ENCODE measurements at places on chromosomes 12 and 14.

DNA sequence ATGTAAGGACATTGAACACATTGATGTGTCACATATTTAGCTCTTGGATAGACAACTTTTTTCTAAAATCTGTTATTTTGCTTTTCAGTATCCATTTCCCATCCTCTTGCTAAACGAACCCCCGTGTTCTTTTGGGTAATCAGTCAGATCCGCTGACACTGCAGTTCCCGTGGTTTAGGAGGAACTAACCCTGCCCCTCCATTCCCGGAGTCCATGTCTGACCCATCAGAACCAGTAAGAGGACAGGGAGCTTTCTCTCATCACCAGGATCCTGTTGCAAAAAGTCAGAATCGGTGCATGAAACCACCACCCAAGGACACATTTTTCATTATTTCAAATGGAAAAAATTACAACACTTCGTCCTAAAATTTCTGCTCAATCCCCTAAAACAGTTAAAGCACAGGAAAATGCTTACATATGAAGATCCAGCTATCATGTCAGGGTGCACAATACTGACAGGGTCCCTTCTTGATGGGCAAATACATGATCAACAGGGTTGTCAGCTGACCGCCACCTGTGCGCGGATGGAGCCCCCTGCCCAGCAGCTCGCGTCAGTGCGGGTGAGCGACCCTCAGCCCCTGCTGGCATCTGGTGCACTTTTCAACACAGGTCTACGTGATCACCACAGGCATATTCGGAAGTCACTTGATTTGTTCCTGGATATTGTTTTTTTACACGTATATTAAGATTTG is 276.8 kb downstream of the ADGRD1 start:
- no peak for DNase-seq

DNA sequence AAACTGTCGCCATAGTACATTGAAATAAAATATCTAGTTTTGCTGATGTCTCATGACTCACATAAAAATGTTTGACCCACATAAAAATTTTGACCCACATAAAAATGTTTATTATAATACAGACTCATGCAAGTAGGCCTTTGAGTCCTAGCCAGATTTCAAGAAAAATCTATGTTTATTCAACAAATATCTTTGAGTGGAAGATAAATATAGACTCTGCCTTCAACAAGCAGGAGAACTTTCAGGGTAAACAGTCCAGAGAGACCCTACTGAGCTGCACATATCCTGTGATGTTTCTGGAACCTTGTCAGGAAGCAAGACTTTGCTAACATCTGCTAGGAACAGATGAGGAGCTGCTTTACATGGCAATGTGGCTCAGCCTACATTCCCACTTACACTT is 283.1 kb downstream of the MDGA2 start:
- DNase-seq, result no peak

DNA sequence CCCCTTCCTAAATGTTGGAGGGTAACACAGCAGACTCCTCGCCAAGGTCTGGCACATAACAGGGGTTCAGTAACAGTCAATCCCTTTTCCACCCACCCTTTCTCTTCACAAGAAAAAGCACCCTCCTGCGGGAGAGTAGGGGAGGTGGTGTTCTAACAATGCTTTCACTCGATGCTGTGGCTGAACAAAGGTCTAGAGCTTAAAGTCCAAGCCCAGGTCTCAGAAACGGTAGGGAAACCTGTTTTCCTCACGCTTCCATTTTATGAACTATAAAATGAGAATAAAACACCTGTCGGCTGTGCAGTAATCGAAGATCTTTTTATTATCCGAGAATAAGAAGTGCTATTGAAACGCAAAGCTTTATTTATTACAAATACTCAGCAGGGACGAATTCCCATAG is 20.9 kb upstream of the CACNA2D4 start:
- no peak for DNase-seq

DNA sequence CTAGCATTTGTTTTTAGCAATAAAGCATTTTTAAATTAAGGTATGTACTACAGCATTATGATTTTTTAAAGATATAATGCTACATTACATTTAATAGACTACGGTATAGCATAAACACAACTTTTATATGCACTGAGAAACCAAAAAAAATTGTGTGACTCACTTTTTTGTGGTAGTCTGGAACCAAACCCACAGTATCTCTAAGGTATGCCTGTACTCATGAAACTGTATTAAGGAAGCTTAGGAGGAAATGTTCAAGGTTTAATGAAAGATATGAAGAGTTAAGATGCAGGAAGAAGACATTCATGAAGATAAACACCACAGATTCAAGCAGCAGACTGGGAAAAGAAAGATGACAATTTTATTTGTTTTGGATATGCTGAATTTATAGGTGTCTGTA is 51.7 kb downstream of the PPP1R12A start:
- peak; percentile 66 for DNase-seq

- DNase-seq, result no peak
These were observed 11.1 kb downstream of the ATXN2 start for GRCh38 chr12:111588010-111588409.

DNA sequence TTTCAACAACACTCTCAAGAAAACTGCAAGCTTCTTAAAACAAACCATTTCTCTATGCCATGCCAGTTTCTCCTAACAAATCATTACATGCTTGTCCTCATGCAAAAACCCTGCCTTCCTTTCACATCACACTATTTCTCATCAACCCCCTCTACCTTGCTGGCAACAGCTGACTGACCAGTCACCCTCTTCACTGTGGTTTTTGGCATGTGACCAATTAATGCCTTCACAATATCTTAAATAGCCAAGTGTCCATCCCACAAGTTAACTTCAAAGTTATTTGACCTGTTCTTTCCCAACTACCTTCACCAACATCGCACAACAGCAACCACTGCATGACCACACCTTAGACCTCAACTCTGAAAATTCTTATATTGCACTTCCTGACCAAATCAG is 159.6 kb downstream of the CEP128 start:
- no peak for DNase-seq

GRCh38 chr12:52581481-52581880 is 7.8 kb upstream of the KRT74 start:
- DNase-seq, result peak; percentile 19

DNA sequence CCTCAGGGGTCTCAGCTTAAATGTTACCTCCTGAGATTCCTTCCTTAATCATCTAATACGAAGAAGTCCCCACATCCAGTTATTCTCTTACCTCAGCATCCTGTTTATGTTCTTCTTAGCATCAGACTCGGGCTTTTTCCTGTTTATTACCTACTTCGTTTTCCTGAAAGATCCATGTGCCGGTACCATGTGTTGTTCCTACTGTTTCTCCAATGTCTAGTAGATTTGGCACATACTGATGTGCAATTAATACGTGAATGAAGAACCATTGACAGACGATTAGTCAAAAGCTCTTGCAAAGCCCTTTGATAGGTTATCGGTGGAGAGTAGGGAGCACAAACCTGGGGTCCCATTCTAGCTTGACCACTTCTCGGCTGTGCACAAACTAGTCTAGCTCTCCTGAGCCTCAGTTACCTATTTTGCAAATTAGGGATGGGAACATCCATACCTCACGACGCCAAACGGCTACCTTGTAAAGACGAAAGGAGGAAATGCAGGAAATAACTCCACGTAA is 735 bp upstream of the MAPKAPK5 start:
- no peak for DNase-seq

GRCh38 chr12:15165012-15165659 is 56.1 kb downstream of the RERG start:
- DNase-seq, result peak; percentile 47

DNA sequence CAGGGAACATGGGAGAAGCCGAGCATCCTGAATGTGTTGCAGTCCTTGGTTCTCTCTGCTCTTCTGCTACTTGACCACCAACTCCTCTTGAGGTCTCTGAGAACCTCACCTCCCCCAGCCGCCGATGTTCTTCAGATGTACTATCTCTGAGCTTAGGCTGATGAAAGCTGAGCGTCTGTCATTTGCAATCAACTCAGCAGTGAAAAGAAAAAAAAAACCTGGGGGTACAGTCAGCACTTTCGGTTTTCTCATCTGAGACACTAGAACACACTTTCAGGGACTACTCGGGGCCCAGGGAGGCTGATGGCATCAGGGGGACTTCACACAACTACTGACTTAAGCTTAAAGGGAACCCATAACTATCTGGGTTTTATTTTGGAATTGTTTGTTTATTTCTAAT is 9.6 kb upstream of the FLVCR2 start:
- no peak for DNase-seq

GRCh38 chr14:24806061-24806678 is 172.2 kb upstream of the GZMB start:
- DNase-seq, result peak; percentile 48

GRCh38 chr12:50581226-50582184 is 76.7 kb downstream of the DIP2B start:
- DNase-seq, result peak; percentile 50

DNA sequence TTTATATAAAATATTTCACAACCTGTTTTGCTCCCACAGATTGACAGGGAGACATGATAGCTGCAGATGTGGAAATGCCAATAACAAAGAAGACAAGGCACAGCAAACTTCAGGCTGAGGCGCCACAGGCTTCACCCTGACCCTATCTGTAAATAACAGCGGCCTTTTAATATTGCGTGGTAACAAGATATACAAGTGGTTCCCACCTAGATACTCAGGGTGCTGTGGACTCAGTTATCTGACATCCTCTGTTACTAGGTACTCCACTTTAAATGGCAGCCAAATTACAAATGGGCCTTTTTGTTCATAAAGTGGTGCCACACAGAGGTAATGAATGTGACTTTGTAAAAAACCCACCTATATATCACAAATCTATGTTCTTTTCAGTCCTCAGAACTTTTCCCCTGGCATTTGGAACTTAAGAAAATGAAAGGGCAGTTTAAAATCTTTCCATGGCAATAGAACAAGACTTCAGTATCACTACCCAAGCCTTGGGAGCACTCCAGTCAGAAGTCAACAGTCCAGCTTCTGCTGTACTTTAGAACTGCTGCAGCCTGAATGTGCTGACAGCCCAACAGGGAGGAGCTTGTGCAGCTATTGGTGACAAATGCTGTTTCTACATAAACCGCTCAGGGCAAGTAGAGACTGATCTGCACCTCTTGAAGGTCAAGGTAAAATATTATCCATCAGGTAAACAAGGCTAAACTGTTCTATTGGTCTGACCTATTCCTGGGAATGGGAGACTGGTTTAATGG is 86.2 kb upstream of the DCD start:
- no peak for DNase-seq

GRCh38 chr12:115296613-115297198 is 612.7 kb upstream of the TBX3 start:
- DNase-seq, result no peak

GRCh38 chr12:1185460-1186182 is 194.6 kb downstream of the ERC1 start:
- no peak for DNase-seq

DNA sequence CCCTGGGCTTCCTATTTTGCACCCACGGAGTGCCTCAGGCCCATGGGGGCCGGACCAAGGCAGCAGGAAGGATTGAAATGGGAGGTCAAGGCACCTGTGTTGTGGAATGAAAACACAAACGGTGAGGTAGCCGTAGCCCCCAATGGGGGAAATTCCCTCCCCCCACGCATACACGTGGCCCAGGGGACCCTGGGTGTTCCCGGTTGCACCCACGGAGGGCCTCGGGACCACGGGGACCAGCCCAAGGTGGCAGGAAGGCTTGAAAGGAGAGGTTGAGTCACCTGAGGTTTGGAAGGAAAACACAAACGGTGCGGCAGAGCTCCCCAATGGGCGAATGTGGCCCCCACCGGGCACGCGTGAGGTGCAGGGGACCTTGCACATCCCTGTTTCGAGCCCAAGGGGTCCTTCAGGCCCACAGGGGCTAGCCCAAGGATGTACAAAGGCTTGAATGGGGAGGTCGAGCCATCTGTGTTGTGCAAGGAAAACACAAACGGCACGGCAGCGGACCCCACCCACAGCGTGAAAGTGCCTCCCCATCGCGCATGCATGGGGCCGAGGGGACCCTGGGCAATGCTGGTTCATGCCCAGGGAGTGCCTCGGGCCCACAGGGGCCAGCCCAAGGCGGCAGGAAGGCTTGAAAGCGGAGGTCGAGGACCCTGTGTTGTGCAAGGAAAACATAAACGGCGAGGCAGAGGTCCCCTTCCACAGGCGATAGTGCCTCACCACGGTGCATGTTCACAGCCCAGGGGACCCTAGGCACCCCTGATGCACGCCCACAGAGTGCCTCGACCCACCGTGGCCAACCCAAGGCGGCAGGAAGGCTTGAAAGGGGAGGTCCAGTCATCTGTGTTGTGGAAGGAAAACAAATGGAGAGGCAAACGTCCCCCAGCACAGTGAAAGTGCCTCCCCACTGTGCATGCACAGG is 376.7 kb downstream of the ALG10 start:
- DNase-seq, result no peak

GRCh38 chr12:12334367-12335040 is 15.5 kb downstream of the MANSC1 start:
- peak; percentile 51 for DNase-seq

GRCh38 chr12:180445-180844 is 33.5 kb downstream of the SLC6A12 start:
- DNase-seq, result no peak

GRCh38 chr14:103696466-103697071 is 18.7 kb downstream of the XRCC3 start:
- DNase-seq, result peak; percentile 56

DNA sequence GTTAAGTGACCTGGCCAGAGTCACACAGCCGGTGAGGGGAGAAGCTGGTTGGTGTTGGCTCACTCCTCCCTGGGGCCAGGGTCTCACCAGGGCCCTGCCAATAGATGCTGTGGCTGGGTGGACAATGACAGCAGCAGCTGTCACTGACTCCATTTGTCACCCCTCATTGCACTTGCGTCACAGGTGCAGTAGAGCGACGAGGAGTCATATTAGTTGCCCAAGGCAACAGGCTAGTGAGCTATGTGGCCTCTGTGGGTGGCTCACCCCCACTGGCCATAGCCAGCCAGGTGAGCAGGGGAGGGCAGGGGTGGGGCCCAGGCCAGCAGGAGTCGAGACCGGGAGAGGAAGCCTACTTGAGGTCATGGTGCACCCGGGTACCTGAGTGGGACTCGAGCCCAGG is 9.7 kb downstream of the SLC25A47 start:
- no peak for DNase-seq

GRCh38 chr12:67884596-67884995 is 104.7 kb upstream of the IFNG-AS1 start:
- DNase-seq, result no peak

DNA sequence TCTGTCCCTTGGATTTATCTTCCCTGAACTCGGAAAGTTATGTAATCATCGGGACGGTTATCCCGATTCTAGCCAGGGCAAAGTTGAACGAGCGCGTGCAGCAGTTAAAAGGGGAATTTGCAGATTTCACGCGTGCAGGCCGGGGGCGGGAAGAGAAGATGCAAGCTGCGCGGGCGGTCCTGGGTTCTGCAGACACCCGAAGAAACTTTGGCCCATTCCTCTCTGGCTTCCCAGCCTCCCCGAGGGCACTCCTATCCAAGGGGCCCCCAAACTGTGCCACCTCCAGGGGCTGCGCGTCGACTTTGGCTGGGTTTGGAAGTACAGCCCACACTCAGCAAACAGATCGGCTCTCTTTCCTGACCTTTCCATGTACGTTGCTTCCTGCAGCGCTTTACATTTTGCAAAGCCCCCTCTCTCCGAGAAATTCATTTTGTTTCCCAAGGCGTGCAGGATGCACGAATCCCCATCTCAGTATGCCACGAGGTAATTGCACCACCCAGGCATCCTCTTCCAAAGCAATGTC is 941 bp upstream of the PPP1CC start:
- no peak for DNase-seq
